Activated CD8-positive, alpha-beta memory T cell treated with anti-CD3 and anti-CD28 coated beads, Interleukin-2, amount 10 ng/mL, durations not matched to agents 7 days and 5 days (primary cell): ENCODE measurements at places on chromosomes 3 and 15.

GRCh38 chr3:46397111-46397510 lies 9.8 kb downstream of the CCR5AS start:
- DNase-seq = no peak

DNA sequence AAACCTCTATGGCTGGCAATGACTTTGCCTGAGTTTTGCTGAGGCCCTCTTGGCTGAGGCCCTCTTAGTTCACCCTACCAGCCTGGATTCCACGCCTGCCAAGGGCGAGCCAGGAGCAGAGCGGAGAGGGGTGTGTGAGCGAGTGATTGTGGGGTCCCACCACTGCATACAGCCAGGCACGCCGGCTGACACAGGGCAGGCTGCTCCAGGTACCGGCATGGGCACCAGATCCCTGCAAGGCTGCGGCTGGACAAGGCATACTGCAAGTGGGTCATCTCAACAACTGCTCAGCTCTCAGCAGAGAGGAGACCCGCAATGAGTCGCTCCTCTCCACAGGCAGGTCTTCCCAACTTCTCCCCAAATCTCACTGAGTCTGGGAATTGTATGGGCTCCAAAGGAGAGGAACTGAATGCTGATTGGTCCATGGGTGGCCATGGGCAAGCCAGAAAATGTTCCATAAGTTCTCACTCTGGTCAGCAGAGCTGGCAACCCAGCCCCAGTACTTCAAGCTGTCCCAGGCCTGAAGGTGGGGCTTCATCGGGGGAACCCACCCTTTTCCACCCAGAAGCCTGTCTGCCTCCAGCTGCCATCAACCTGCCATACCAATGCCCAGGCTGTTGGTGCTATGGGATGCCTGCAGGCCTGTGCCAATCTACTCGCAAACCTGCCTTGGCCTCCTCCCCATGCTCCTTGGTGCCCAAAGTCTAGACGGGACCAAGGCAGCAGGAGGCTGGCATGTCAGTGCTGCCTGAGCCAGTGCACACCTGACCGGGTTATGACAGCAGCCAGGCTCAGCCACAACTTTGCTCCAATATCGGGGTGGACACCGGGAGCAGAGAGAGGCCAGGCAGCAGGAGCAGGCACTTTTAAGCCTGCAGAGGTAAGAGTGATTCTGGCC lies 1273.6 kb upstream of the GBE1 start:
- DNase-seq = no peak

DNA sequence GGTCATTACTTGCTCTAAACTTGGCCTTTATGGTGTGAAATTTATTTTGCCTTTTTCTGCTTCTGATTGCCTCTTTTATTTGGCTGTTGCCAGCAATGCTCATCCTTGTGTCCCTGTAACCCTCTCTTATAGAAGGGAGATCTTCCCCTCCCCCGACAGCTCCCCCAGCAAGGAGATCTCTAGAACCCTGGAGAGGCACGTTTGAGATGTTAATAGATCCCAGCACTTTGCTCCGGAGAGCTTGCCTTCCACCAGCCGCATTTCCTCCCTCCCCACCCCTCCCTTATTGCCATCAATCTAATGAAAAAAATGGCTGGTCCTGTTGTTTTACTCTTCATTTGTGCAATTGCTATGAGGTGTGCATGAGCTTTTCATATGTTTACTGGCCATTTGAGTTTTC lies 18.2 kb downstream of the TRIM71 start:
- no peak for DNase-seq

GRCh38 chr3:158379517-158379916 lies 191.5 kb upstream of the MLF1 start:
- DNase-seq = no peak

DNA sequence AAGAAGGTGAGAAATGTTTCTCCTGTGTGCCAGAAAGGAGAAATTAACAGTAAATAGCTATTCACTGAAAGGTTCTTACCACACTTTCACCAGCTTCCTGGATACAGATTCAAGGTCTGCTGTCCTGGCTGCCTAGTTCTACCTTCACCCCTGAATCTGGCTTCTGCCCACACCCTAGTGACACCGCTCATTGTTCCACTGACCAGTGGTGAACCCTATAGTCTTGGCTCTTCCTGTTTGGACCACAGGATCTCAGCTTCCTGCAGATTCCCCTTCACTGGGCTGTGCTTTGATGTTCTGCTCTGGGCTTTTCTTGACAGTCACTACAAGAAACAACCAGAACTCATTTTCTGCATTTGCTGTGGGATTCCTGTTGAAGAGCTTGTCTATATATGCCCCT lies 250.0 kb downstream of the XXYLT1 start:
- DNase-seq = no peak

DNA sequence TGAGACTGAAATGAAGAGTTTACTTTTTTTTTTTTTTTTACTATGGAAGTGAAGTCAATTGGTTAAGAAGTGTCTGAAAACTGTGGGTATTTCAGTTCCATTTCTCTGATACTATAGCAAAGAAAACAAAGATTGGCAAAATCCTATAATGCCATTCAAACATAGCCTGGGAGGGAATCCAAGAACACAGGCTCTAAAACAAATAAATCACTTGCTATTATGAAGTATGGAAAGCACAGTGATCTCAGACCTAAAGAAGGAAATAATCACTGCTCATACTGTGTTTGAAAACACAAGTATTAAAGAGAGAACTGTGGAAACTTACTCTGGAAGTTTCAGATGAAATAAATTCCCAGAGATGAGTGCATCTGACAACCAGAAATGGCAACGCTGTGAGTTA lies 12.0 kb downstream of the SAMMSON start:
- no peak for DNase-seq

DNA sequence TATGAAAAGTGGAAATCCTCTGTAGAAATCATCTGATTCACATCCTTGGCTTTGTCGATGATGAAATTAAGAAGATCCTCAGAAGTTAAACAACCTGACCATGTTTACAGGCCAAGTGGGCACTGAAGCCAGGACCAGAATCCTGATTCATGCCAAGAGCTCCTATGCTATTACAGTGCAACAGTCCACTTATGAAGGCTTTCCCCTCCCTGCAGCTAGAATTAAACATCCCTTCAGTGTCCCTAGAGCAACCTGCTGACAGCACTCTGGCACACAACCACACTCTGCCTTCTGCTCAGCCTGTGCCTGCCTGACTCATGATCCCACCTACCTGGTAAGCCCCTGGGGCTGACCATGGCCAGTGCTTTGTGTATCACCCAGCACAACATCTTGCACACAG lies 33.8 kb downstream of the TXNRD3 start:
- DNase-seq = no peak

DNA sequence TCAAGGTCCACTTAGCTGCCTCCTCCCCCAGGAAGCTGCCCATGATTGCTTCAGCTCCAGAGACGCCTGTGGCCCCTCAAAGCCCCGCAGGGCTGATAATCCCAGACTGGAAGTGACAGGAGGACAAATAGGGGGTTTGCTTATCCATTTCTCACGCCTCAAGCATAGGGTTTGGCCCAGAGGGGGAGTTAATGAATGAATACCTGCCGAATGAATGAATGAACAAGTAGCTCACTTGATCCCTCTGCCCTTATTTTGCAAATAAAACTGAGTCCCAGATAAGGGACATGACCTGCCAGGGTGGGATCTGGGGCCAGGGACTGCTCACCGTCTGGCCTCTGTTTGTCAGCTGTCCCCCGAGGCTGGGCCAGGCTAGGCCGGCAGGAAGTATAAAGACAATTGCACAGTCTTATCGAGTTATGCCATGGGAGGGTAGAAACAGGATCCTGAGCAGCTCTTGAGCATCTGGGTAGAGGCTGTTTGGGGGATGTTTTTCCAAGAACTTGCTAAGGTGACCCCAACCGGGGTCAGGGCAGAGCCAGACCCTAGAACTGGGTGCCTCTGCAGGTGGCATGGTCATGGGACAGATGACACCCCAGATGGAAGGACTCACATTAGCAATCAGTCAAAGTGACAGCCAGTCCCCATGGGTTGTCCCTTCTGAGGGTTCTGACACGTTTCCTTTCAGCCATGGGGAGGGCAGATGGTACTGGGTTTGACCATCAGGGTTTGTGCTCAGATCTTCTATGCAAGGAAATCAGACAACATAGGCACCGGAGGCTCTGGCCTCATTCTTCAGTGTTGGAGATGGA lies 45.0 kb downstream of the IQSEC1 start:
- no peak for DNase-seq

DNA sequence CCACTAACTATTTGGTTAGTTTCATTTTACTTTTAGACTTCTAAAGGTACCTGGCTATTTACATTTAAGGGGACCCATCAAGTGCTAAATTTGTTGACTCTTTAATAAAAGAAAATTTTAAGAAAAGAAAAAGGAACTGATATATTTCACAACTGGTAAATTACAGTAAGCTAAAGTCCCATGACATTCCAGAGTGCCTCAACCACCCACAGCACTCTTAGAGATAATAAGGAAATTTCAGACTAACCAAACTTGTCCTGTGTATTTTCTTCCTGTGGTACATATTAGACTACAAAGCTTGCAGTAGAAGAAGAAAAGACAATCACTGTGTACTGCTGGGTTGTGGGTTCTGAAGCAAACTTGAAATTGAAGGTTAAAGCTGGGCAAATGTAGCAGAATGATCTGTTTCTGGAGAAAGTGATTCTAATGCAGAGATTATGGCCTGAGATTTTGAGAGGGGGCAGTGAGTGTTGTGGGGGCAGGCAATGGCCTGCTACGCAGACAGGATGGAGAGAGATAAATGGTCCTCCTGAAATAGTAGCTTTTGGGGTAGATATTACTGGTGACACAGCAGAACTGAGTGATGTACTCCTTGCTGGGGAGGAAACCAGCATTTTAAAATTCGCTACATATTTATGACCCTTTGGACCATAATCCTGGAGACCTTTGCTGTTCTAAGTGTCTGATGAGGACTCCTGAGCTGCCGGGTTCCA lies 24.5 kb upstream of the MFSD1 start:
- no peak for DNase-seq

GRCh38 chr3:9088441-9089353 lies 125.4 kb upstream of the RAD18 start:
- no peak for DNase-seq

- no peak for DNase-seq
Measured at GRCh38 chr3:119376758-119377157, 82.6 kb downstream of the ARHGAP31 start.

DNA sequence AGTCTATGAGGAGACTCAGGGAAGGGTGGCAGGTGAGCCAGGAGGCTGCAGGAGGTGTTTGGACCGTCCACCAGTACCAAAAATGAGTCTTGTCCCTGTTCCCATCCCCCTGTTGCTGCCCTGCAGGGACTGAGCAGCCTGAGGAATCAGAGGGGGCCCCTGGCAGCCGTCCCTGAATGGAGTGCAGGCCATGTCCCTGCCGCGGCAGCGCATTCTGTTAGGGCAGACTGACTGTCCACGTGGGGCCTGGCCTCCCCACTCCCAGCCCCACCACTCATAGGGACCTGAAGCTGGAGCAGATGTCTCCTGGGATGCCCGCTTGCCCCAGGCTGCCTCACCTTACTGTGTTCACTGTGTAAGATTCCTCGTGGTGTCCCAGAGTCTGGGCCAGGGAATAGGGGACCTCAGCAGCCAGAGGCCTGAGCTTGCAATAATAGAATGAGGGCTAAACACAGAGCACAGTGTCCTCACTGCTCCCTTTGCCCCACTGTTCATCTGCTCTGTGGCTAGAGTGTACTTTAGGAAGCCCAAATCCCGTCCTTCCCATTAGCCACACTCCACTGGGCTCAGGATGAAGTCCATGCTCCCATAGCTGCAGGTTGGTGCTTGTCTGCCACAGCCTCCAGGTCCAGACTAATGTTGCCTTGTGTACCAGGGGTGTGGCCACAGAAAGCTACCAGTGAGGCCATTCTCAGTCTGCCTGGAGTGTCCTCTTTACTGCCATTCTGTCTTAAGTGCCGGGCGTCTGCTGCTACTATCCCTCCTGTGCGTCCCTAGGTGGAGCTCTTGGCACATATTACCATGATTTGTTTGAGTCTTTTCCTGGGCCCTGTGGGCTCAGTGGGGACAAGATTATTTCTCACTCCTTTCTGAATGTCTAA lies 63.2 kb downstream of the HCN4 start:
- DNase-seq = peak; percentile 46

- DNase-seq = no peak
Measured at GRCh38 chr3:2456788-2457187, 358.1 kb downstream of the CNTN4 start.

DNA sequence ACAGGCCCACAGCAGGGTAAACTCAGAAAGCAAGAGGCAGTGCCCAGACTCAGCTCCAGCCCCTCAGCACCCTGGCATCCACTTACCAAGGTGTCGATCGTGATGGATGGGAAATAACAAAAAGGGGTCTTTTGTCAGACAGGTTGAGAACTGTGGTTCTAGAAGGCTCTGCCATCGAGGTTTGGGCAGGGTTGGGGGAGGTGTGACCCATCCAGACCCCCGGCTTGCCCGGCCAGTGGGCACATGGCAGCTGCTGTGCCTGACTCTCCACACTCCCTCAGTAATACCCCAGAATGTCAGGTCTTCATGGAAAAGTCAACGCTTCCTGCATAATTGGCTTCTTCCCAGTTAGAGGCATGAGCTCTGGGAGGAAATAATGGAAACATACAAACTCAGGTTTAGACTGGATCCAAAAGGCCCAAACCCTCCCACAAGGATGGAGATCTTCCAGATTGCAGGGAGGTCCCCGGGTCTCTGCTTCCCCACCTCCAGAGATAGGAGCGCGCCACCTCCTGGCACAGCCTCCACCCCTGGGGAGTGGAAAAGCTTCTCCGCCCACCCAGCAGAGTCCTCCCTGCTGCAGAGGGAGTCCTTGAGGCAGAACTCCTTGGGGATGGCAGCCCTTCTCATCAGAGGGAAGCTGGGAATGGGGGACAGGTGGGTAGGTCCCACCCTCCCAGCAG lies 149.8 kb upstream of the IQSEC1 start:
- no peak for DNase-seq

DNA sequence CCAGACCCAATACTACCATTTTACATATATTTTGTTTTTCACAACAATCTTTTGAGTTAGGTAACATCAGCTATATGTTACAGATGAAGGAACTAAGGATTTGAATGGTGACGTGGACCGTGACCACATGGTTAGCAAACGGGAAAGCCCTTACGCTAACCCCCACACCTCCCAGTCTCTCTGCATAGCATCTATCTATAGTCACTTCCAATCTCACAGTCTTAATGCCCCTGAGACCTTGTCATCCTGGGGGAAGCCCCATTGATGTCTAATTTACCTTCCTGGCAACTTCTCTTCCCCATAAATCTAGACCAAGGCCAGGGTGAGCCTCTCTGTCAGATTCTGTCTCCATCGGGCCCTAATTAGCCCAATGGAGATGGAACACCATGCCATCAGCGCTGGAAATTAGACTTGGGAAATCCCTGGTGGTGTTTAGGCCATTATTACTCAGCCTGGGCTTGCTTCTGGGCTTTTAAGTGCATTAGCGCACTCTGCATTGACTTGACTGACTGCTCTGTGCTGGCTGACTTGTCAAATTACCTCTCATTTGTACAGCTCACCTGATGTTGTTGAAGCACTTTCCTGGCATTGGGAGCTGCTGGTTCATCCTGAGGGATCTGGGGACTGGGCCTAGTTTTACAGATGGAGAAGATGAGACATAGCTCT lies 34.0 kb upstream of the SH3GL3 start:
- no peak for DNase-seq

- DNase-seq = no peak
Measured at GRCh38 chr3:169901453-169901852, 9.9 kb upstream of the SAMD7 start.

DNA sequence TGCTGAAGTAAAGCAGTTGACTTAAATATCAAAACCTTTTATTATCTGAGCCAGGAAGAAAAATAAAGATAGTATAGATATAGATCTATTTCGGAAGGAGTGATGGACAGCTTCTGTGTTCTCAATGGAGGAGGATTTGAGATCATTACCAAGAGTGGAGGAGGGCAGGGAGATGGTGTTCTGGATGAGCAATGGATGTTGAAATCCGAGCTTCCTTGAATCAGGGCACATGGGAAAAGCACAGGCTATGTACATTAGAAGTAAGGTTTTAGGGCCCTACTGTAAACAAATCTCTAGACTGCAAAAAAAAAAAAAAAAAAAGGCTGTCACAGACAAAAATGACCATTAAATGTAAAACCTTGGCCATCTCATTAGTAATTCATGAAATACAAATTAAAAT lies 43.2 kb downstream of the GTPBP8 start:
- no peak for DNase-seq
